ENCODE measurements at places on chromosomes 4 and X.

- no peak for DNase-seq
Measured at GRCh38 chr4:86967798-86968197, 33.0 kb downstream of the AFF1 start.

DNA sequence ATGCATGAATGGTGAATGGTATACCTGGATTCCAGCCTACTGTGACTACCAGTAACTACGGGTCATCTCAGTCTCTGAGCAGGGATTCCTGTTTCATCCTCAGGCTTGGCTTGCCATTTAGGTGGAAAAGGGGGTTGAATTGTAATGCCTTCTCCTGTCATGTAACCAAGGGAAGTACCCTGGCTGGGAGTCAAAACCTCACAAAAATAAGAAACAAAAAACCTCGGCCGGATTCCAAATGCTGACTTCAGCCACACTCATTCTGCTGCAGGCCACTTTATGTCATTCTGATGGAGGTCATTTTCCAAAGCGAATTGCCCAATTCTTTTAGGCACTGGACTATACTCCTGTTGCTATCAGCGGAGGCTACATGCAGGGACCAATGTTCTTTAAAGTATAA is 324.7 kb downstream of the LDB2 start:
- DNase-seq, result no peak

DNA sequence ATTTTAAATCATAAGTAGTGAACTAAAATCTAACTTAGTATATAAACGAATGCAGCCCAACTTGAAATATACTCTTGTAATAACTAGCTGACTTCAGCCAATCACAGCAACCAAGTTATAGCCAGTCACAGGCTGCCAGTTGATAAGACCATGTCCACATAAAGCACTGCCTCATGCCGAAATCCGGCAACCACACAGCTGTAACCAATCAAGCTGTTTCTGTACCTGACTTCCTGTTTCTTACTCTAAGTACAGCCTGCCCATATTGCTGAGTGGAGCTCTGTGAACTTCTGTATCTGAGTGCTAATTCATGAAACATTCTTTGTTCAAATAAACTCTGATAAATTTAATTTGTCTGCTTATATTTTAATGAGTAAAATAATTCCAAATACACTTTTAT is 805.3 kb upstream of the EPHA5 start:
- DNase-seq, result no peak

DNA sequence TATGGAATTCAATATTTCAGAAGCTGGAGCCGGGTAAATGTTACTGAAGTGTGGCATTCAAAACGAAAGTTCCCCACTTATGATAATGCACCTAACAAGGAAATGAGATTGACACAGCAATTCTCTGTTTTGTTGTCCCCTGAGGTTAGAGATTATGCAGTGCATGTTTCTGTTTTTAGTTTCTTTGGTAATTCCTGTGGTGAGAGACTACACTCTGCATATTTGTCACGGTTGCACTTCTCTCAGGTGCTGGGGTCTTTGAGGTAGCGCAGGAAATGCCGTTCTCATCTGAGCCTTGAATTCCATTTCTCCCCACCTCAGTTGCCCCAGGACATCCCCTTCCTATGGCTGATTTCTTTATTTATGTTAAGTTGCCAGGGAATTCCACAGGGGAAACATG is 15.3 kb upstream of the BEND4 start:
- no peak for DNase-seq

DNA sequence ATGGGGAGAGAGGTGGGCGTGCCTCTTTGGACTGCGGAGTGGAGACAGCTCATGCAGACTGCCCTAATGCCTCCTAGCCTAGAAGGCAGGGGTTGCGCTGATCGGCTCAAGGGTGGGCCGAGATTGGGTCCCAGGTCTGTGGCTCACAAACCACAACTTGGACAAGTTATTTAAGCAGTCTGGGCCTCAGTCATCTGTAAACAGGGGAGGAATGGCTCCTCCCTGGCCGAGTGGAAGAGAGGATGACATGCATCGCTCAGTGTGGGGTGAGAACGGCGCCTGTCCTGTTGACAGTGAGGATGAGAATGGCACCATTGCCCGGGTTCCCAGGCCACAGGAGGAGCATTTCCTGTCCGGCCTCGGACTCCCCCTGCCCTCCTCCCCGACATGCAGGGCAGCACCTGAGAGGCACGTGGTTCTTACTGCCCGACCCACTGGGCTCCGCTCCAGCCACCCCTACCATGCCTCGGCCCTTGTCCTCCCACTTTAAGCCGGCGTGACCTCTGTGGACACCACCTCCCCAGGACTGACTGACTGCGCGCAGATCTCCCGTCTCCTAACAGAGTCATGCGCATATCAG is 40.3 kb upstream of the GRPEL1 start:
- DNase-seq, result no peak

DNA sequence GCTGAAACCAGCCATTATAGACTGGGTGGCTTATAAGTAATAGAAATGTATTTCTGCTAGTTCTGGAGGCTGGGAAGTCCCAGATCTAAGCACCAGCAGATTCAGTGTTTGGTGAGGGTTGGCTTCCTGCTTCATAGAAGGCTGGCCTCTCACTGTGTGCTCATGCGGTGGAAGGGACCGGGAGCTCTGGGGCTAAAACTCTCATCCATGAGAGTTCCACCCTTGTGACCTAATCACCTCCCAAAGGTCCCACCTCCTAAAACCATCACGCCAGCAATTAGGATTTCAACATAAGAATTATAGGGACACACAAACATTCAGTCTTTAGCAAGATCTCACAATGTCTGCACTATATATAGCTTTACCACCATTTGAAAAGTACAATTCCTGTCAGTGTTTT is 215.2 kb downstream of the CBR4 start:
- no peak for DNase-seq

DNA sequence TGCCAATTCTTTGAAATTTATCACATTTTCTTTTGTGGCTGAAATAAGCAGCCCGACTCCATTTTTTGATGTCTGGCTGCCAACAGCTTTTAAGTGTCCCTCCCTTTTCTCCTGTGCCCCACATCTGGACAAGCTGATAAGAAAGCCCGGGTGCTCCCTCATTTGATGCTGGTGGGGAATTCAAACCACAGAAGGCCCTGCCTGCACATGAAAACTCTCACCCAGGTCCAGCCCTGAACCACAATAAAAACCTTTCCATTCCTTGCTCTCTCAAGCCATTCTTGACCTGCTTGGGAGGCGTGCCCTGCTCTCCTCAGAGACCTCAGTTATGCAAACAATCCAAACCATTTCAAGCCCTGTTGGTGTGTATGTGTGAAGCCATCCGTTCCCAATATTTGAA is 93.9 kb downstream of the FAM53A start:
- no peak for DNase-seq

- no peak for DNase-seq
Measured at GRCh38 chr4:142557239-142557801, 288.8 kb downstream of the INPP4B start.

DNA sequence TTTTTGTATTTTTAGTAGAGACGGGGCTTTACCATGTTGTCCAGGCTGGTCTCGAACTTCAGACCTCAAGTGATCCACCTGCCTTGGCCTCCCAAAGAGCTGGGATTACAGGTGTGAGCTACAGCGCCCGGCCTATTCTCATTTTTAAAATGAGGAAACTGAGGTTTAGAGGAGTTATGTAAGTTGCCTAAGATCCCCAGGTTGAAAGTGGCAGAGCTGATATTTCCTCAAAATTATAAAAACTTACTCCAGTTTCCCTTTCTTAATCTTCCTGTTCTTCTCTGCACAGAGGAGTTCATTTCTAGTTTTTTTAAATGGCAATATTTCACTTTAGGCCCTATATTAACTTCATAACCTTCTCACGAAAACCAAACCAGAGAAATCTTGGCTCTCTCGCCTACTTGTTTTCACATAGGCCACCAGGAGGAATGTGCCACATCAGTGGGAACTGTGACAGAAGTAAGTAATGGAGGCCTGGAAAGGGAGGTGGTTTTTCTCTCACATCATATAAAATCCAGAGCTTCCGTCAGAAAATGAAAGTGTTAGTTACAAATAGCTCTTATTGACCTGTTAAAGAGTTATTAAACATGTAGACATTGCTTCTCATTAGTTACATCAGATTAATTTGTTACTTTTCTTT is 16.1 kb upstream of the RS1 start:
- DNase-seq, result no peak

- no peak for DNase-seq
Measured at GRCh38 chr4:184356366-184356765, 118.0 kb downstream of the IRF2 start.

DNA sequence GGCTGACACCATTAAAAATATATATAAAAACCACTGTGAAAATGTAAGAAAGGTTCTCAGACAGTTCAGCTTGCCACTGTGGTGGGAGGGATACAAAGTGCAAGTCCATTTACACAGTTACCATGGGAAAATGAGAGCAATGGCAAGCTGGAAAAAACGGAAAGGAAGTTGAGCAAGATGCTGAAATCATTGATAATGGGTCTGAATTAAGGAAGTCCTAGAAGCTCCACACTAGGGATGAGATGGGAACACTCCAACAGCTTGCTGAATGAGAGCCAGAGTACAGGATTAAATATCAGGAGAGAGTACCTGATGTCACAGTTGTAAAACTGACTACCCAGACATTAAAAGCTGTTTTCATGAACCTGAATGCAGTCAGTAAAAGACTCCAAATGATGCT is 218.6 kb downstream of the PRDM5 start:
- no peak for DNase-seq

DNA sequence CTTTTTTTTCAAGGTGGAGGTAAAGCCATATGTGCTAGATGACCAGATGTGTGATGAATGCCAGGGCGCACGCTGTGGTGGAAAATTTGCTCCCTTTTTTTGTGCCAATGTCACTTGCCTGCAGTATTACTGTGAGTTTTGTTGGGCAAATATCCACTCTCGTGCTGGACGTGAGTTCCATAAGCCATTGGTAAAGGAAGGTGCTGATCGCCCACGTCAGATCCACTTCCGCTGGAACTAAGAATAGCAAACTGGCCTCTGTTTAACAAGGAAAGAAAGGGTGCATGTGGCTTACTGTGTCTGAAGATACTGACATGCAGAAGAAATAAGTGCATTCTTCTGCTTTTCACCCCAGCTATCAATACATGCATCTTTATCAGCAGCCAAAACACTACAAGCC is 63.9 kb downstream of the CPEB2 start:
- no peak for DNase-seq

- DNase-seq, result no peak
Measured at GRCh38 chr4:142281999-142282398, 564.1 kb downstream of the INPP4B start.

DNA sequence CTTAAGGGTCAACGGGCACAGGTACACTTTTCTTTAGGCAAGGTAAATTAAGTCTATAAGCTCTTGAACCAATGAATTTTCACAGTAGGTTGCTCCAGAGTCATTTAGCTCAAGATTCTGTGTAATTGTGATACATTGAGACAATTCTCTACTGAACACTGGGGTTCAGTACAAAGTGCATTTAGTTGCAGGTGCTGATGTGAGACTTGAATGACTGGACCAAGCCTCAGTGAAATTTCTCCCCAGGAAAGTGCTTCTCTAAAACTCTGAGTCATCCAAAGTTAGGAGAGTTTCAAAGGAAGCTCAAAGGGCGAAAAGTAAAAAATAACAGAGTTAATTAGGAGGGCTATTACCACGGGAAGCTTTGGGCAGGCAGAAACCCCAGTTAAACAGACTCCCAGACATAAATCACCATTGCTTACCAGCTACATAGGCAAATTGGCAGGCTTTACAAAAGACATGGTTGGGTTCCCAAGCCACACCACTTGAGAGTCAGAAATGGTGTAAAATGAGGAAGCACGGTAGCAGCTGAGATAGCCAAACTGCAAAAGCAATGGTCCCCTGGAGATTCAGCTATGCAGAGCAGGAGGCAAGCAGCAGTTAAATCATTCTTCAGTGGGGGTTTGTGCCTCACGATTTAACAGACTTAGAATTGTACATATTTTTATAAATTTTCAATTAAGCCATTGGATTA is 202.6 kb downstream of the PCDH19 start:
- DNase-seq, result no peak

DNA sequence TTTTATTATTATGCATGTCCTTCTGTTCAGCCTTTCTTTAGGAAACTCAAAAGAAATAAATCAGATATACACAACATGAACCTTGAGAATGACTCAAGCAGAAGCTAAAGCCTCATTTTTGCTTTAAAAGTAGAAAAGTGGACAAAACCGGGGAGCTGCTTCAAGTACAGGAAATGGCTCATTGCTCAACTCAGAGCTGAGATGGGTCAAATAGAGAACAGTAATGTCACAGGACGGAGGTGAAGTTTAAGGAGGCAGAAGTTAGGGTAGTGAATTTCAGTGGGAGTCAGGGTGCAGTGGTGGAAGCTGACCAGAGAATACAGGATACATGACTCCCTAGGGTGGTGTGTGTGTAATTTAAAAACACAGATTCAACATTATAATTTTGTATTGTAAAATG is 22.2 kb downstream of the PHKA2 start:
- no peak for DNase-seq

DNA sequence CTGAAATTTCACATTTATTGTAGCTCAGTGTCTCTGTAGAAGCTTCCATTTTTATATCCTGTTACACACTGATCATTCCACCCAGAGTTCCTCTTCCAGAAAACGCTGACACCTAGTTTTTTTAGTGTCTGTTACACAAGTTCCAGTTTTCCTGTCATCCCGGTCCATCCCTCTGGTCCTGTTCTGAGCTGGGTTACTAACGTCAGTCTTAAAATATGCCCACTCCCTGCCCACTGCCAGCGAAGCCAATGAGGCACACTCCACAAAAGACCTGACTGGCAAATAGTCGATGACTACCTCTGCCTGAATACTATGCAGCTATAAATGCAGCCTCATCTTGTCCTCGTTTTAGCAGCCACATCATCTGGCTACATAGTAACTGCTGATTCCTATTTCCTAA is 30.9 kb upstream of the DDX3X start:
- DNase-seq, result no peak

DNA sequence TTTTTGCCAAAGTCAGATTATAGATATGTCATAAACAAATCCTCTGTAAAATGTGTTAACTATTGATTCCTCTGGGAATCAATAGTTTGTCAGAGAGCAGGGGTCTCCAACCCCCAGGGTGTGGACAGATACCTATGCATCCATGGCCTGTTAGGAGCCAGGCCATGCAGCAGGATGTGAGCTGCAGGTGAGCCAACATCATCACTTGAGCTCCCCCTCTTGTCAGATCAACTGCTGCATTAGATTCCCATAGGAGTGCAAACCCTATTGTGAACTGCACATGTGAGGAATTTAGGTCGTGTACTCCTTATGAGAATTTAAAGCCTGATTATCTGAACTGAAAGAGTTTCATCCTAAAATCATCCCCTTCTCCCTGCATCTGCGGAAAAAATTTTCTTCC is 1365.4 kb downstream of the ARAP2 start:
- no peak for DNase-seq

Measured in NCI-H2081 (cell line).